Esophagus squamous epithelium (tissue), 5 donors: ENCODE measurements at places on chromosomes 7 and 10.

DNA sequence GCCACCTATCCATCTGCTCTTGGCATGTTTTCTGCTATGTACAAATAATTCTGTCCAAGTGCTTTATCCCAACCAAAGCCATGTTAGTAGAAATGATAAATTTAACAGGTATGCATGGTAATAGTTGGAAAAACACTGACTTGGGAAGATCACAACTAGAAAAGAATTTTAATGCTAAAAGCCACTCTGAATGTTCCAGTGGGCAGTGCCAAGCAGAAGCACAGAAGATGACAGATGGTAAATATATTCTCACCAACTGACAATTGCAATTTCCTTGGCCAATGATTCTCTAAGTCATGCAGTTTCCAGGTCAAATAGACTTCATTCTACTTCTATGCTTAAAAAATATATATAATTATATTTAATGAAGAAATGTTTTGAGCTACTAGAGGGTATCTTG, 83.6 kb upstream of the SEMA3C start:
- no peak for DNase-seq

DNA sequence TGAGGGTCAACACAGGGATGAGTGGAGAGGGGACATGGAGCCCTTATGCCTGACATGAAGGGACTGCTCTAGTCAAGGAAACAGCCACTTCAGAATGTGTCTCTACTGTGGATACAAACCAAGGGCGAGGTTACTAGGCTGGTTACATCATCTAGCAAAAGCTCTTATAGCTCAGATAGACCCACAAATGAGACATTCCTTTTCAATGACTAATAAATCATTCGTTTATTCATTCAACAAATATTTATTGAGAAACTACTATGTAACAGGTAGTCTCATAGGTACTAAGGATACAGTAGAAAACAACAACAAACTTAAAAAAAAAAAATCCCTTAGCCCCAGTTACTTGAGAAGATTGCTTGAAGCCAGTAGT, 219.5 kb downstream of the KIAA1217 start:
- DNase-seq = no peak

GRCh38 chr7:37372750-37373149, 75.9 kb downstream of the ELMO1 start:
- no peak for DNase-seq

GRCh38 chr10:32413513-32413912, 32.4 kb upstream of the CCDC7 start:
- no peak for DNase-seq

GRCh38 chr7:35605760-35606159, 89.2 kb downstream of the HERPUD2 start:
- DNase-seq = no peak

DNA sequence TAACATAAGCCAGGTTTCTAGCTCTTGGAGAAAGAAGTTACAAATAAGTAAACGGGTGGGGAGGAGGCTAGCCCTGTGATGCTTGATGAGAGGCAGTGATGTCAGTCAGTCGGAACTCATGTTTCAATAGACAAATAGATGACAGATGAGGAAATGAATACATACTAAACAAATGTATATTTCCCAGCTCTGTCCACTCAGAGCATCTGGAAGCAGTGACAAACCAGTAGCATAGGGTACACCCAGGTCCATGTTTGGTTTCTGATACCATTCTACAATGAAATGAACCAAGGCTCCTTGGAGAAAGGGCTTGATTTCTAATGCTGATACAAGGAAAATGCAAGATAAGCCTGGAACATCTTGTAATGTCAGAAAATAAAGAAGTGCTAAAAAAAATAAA, 30.6 kb downstream of the PODXL start:
- DNase-seq = no peak
